Coronary artery (tissue), 2 donors: ENCODE measurements at places on chromosomes 4 and X.

- DNase-seq = no peak
Observed at GRCh38 chr4:172892300-172892699, 276.3 kb upstream of the GALNT7 start.

DNA sequence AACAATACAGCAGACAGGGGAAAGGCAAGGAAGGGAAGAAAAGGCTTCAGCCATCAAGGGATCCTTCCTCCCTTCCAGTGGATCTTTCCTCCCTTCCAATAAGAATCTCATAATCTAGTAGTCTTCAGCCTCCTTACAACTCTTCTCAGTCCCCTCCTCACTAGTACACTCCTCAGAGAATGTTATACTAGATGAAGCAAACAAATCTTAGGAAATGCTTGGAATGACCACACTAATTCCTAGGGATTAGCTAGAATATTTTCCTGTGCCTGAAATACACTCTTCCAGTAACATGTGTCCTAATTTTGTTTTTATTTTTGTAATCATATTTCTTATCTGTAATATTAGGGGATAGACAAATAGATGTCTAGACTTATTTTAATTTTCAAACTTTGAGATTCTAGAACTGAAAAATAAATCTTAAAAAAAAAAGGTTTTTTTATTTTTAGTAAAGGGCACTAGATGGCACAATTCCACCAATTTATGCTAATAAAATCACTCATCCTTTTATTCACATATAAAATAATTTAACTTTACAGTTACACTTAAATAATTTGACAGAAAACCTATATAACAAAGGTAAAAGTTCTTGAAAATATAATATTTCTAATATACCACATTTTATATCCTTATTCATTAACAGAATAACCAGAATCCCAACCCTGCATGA is 7.0 kb upstream of the STPG2 start:
- DNase-seq = no peak

DNA sequence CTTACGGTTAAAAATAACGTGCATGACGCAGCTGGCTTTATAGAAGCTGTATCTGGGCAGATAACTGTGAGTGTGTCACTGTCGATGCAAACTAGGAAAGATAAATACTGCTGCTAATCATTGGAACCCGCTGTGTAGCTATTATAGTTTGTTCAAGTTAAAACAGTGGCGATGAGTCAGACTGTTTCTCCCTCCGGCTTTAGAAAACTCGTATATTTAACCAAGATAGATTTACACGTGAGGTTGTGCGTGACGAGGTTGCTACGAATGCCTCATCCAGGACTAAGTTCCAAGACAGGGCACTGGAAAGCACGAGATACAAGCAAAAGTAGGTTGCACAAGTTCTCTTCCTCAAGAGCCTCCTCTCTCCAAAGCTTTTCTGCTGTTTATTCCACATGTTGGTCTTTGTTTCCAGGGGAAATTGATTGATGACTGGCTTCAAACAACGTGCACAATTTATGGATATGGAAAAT is 270.7 kb downstream of the FBXW7 start:
- no peak for DNase-seq

- no peak for DNase-seq
Observed at GRCh38 chrX:69062493-69062892, 102.8 kb downstream of the PJA1 start.

DNA sequence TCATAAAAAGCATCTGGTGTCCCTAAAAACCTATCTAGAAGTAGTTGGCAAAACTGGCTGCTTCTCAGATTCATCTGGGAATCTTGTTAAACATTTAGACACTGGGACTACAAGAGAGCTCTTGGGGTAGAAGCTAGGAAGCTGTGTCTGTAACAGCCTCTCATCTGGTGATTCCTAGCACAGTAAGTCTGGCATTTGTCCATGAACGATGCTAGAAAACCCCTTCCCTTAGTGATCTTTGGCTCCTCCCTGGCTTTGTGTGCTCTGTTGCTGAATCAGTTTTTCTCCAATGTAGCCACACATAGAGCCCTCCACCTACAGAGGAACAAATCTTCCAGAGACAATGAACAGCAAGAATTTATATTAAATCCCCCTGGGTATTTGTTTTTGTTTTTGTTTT is 951.7 kb upstream of the LCORL start:
- DNase-seq = no peak

DNA sequence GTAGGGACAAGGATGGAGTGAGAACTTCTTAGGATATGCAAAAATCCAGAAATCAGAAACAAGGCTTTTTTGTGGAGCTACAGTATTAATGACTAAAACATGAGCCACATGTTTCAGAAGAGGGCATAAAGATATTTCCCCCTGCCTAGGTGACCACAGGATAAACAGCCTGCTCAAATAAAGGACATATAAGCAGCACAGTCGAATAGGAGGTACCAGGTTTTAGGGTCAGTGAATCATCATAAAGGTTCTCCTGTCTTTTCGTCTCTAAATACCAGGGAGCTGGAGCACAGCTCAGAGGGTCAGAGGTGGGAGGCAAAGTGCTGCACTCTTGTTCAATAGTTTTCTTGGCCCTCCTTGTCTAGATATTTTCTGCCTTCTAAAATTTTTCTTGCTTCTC is 211.9 kb upstream of the HS3ST1 start:
- DNase-seq = no peak

GRCh38 chr4:42452823-42453222 is 55.5 kb downstream of the SHISA3 start:
- no peak for DNase-seq

GRCh38 chr4:142850478-142850877 is 4.4 kb upstream of the INPP4B start:
- DNase-seq = no peak

DNA sequence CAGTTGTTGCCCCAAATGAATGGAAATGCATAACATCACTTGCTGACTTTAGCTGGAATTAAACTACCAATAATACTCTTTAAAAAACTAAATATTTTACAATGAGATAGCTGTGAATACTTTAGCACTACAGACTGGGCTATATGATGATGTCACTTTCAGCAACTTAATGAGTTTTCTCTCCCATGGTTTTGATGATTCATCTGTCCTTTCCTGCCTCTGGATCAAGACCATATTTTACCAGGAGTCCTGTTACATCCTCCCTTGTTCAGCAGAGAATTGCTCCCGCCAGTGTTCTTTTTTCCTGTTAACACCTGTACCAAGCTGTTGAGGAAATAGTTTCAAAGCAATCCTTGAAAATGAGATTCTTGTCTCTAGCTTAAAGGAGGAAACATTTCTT is 543.0 kb downstream of the SPRY1 start:
- no peak for DNase-seq

GRCh38 chrX:37388413-37388812 is 39.2 kb downstream of the PRRG1 start:
- no peak for DNase-seq

- DNase-seq = no peak
Observed at GRCh38 chrX:3679669-3680068, 33.8 kb downstream of the PRKX start.

DNA sequence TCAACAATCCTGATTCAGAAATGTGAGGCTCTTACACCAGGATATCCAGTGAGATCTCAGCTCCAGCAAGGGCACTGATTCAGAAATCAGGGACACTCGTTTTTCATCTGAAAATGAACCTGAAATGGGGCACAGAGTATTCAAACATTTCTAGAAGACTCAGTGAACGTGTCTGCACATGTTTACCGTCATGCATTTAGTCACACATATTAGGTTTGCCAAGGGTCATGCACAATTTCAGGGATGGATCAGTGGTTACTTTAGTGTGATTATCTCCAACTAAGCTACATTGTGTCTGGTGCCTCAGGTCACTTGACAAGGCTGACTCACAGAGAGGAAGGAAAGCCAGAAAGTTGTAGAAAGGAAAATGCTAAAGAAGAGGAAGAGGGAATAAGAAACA is 33.6 kb upstream of the SPANXN2 start:
- DNase-seq = no peak

DNA sequence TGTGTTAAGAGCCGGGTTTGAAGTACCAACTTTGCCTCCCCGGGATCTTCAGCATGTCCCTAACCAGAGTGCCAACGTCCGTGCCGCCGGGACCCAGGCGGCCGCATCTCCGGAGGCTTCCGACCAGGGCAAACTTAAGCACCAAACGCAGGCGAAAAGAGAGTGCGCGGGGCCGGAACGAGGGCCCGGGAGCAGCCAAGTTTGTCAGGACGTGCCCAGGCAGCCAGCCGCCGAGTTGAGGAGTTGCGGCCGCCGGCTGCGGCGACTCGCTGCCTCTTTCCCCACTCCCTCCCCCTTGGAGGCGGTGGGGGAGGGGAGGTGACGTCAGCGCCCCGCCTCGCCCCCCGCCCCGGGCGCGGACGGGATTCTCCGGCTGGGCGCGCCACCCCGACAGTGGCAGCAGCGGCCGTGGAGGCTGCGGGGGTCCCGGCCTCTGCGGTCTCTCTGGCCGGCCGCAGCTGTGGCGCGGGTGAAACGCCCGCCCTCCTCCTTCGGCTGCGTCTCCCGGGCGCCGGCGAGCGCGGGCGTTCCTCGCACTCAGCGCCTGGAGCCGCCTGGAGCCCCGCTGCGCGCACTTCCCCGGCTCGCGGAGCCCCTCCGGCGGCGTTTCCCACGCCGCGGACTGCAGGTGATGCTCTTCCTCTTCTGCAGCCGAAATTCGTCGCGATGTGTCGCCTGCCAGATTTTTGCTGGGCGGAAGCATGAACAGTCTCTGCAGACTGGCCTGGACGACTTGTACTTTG is 2.9 kb upstream of the FAT1 start:
- DNase-seq = peak; percentile 87

DNA sequence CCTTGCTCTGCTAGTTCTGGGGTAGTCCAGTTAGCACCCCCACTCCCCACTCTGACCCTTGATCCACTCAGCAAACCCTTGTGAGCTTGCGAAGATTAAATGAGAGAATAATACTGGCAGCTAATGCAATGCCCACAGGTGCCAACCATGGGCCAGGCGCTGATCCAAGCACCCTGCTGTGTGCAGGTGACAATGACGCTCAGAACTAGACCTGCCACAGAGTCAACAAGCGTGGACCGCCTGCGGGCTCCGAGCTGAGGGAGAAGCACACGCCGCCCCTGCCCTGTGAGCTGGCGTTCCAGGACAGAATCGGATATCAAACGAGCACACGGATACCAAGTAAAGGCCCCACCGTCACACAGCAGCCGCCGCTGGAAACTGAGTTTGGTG is 129.2 kb downstream of the FAM53A start:
- DNase-seq = no peak

- no peak for DNase-seq
Observed at GRCh38 chr4:1842993-1843448, 12.9 kb downstream of the LETM1 start.

GRCh38 chr4:100290585-100290984 is 100.3 kb upstream of the DDIT4L start:
- no peak for DNase-seq

- DNase-seq = no peak
Observed at GRCh38 chrX:120299928-120300327, 11.3 kb downstream of the TMEM255A start.

DNA sequence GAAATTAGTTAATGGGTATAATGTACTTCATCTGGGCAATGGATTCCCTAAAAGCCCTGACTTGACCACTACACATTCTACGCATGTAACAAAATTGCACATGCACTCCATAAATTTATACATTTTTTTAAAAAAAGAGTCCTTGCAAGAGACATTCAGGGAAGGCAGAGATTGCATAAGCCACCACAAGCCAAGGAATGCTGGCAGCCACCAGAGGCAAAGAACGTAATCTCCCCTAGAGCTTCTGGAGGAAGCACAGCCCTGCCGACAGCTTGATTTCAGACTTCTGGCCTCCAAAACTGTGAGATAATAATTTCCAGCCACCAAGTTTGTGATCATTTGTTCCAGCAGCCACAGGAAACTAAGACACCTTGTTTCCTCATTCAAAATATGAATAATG is 185.6 kb upstream of the GALNT7 start:
- no peak for DNase-seq

GRCh38 chr4:128338634-128339355 is 51.2 kb upstream of the PGRMC2 start:
- no peak for DNase-seq

DNA sequence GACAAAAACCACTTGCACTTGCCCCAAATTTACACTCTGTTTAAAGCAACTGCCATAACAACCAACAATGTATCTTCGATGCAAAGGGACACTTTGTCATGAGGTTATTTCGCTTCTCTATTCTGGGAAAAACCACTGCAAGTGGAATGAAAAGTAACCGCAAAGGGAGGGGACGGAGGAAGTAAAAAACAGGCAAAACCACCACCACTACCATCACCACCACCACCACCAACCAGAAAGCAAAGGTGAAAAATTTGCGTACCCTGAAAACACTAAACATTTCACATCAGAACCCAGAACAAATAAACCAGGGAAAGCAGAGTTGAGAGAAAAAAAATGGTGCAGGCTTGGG is 1.2 kb upstream of the N4BP2 start:
- no peak for DNase-seq

DNA sequence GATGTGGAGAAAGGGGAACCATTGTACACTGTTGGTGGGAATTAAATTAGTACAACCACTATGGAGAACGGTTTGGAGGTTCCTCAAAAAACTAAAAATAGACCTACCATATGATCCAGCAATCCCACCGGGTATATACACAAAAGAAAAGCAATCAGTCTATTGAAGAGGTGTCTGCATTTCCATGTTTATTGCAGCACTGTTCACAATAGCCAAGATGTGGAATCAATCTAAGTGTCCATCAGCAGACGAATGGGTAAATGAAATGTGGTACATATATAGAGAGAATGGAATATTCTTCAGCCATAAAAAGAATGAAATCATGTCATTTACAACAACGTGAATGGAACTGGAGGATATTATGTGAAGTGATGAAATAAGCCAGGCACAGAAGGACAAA is 208.1 kb downstream of the TRIML1 start:
- no peak for DNase-seq

DNA sequence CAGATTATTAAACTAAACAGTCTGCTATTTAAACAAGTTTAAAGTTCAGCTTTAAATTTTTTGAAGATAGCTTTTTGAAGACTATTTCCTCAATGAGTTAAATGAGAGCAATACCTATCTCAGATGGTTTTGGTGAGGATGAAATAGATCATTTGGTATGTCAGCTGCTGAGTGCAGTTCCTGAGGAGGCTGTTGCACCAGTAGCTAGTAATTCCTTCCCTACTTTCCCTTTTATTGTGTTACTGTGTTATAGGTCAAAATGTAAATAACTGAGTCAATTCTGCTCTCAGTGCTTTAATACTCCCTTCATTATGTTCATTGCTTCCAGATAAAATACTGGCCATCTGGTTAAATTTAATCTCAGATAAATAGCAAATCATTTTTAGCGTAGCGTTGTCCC is 48.6 kb downstream of the BMPR1B start:
- no peak for DNase-seq

GRCh38 chrX:123626962-123627361 is 105.9 kb downstream of the THOC2 start:
- DNase-seq = no peak

DNA sequence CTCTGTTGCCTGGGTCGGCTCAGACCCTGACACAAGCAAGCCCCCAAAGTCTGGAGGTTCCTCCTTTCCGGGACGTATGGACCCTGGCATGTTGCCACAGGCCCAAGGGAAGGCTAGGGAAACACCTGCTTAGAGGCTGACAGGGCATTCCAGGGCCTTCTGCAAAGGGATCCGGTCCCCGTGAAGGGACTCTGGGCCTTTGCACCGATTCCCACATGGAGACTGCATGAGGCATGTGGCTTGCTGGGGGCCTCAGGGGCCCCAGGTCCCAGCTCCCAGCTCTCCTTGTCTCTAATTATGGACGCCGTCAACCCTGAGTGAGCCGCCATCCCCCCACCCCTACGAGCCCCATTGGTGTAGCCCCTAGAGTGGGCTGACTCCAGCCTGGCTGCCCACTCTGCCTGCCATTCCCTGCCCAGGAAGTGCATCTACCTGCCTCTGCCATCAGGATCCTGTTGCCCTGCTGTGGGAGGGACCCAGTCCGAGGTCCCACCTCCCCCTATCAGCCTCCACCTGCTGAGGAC is 4.2 kb upstream of the RGS12 start:
- peak; percentile 65 for DNase-seq
